G401 (cell line): ENCODE measurements at places on chromosomes 3 and 15.

DNA sequence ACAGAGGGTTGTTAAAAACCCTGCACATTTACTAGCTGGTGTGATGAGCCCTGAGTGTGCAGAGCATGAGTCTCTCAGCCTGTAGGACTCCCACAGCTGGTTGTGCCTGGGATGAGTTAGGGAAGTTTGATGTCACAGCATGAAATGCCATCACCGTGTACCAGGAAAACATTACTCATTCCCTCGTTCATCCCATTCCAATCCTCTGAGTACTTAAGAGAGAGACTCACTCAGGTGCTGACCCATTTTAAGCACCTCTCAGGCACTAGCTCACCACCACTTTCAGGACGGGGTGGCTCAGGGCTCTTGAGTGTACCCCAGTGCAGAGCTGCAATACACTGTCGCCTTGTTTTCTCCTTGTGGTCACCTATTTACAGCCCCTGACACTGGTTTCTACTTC, 18.7 kb downstream of the MGLL start:
- DNase-seq, result no peak

DNA sequence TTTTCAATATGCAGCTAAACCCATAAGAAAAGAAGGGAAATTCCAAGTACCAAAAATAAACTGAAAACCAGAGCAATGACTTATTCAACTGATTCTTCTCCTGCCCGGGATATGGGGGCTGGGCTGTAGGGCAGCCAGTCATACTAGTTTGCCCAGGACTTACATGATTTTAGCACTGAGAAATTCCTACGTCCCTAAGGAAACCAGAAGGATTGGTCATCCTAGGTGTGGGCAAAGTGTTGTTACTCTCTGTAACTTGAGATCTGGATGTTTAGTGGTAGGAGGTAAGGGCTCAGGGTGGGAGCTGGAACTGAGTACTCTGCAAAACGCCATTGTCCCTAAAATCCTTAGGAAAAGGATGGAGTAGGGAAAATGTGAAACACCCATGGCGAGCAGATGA, 1.2 kb upstream of the DAZL start:
- no peak for DNase-seq

DNA sequence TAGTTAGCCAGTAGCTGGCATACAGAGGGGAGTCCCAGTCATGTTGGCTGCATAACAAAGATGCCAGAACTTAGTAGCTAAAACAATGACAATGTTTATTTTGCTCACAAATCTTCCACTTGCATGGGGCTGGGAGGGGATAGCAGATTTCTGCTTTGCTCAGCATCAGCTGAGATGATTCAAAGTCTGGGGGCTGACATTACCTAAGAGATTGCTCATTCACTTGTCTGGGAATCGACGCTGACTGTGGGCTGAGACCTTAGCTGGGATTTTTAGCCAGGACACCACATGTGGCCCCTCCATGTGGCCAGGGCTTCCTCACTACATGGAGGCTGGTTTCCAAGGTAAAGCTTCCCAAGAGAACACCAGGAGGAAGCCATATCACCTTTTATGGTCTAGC, 12.7 kb upstream of the CFAP100 start:
- DNase-seq, result no peak

GRCh38 chr3:191641789-191642188, 180.8 kb downstream of the PYDC2 start:
- no peak for DNase-seq

- no peak for DNase-seq
These were observed 151.0 kb downstream of the CPNE4 start for GRCh38 chr3:131883711-131884407.

GRCh38 chr15:57356636-57357035, 19.7 kb upstream of the CGNL1 start:
- peak; percentile 26 for DNase-seq

DNA sequence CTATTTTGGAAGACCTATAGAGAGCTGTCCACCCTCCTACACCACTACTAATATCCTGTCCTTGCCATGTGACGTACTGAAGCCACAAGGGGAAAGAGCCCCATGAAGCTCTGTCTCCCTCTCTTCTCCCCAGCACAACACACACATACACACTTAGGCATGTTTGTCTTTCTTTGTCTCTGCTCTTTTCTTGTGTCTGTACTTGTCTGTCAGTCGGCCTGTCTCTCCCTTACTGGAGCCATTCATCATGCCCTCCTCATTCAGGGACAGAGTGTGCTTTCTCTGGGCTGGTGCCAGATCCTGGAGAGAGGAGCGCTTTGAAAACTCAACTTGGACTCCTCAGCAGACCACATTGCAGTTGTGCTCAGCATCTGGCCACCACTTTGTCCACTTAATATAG, 47.6 kb downstream of the PSMD6 start:
- DNase-seq, result peak; percentile 54

DNA sequence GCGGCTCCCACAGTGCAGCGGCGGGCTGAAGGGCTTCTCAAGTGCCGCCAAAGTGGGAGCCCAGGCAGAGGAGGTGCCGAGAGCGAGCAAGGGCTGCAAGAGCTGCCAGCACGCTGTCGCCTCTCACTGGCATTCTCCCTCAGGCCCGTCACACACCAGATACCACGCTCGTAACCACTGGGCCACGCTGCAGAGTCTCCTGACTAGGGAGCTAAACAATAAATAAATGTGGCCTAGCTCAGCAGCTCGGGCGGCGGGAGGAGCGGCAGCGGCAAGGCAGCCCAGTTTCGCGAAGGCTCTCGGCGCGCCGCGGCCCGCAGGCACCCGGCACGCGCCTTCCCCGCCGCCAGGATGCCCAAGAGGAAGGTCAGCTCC, 55.9 kb upstream of the FAM174B start:
- no peak for DNase-seq

- DNase-seq, result peak; percentile 59
These were observed 20.1 kb upstream of the ZCWPW2 start for GRCh38 chr3:28328188-28329151.

GRCh38 chr3:188719545-188719944, 452.2 kb upstream of the TPRG1 start:
- no peak for DNase-seq

DNA sequence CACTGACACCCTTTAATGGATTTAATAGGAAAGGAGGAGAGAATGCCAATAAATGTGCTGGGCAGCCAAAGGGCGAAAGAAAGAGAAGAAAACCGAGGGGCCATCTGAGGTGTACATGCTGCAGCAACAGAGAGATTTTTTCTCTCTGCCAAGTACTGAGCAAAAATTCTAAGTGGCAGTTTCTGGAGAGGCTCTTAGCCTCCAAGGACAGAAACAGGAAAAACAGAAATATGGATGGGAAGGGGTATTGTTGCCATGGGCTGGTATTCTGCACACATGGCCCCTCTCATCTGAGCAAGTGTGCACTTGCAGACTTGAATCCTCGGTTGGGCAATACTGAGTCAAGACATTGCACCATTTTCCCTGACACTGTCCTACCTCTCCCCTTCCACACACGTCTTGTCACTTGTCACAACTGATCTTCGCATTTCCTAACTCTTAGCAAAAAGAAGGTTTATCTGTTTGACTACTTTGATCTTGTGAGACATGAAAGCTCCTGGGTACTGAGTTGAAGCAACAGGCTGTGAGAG, 73.9 kb downstream of the PRICKLE2 start:
- no peak for DNase-seq

DNA sequence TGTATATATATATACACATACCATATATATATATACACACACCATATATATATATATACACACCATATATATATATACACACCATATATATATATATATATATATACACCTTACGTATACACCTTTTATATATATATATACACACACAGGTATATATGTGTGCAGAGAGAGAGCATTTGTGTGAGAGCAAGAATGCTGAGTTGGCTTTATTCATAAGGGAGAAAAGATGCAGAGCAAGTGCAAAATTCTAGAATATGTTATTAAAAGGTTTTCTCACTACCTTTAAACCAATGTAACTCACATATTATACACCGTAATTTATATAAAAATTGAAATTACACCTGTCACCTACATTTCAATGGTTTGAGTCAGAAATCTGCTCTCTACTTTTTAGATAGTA, 107.2 kb upstream of the ALCAM start:
- DNase-seq, result no peak

GRCh38 chr3:4419386-4419785, 47.7 kb downstream of the SUMF1 start:
- DNase-seq, result no peak

DNA sequence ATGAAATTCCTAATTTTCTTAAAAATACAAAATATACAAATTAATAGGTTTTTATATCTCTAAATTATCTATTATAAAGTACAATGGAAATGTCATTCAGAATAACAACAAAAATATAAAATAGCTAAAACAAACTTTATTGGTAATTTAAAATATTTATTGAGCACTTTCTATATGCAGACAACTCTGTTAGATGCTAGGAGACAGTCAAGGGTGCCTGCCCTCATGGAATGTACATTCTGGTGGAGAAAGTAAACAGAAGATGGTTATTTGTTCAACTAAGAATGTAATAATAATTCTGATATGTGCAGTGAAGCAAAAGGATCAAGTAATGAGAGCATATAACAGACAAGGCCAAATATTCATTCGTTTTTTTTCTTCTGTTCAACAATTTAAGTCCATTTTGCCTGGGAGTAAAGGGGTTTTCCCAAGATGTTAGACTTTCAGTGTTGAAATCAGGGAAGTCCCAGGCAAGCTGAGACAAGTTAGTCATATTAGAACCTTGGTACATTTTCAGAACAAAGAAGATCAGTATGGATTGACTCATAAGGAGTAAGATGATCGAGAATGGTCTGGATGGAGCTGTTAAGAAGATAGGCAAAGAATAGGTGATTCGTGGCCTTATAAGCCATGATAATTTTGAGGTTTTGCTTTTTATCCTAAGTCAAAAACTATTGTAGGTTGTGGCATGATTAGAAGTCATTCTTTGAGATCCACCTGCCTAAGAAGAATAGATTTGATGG, 150.2 kb upstream of the MLF1 start:
- DNase-seq, result no peak

DNA sequence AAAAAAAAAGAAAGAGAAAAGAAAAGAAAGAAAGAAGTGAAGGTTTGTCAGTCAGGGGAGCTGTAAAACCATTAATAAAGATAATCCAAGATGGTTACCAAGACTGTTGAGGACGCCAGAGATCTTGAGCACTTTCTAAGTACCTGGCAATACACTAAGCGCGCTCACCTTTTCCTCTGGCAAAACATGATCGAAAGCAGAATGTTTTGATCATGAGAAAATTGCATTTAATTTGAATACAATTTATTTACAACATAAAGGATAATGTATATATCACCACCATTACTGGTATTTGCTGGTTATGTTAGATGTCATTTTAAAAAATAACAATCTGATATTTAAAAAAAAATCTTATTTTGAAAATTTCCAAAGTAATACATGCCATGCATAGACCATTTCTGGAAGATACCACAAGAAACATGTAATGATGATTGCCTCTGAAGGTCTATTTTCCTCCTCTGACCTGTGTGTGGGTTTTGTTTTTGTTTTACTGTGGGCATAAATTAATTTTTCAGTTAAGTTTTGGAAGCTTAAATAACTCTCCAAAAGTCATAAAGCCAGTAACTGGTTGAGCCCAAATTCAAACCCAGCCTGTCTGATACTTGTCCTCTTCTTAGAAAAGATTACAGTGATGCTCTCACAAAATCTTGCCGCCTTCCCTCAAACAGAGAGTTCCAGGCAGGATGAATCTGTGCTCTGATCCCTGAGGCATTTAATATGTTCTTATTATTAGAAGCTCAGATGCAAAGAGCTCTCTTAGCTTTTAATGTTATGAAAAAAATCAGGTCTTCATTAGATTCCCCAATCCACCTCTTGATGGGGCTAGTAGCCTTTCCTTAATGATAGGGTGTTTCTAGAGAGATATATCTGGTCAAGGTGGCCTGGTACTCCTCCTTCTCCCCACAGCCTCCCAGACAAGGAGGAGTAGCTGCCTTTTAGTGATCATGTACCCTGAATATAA, 2.0 kb downstream of the B2M start:
- DNase-seq, result peak; percentile 72

- peak; percentile 9 for DNase-seq
These were observed 736 bp downstream of the IREB2 start for GRCh38 chr15:78438619-78439285.

- peak; percentile 28 for DNase-seq
These were observed 21.3 kb upstream of the DGKG start for GRCh38 chr3:186383026-186383993.

- no peak for DNase-seq
These were observed 2.1 kb downstream of the MAGEL2 start for GRCh38 chr15:23645371-23646164.

- DNase-seq, result no peak
These were observed 496.6 kb downstream of the FHIT start for GRCh38 chr3:60754617-60755016.

DNA sequence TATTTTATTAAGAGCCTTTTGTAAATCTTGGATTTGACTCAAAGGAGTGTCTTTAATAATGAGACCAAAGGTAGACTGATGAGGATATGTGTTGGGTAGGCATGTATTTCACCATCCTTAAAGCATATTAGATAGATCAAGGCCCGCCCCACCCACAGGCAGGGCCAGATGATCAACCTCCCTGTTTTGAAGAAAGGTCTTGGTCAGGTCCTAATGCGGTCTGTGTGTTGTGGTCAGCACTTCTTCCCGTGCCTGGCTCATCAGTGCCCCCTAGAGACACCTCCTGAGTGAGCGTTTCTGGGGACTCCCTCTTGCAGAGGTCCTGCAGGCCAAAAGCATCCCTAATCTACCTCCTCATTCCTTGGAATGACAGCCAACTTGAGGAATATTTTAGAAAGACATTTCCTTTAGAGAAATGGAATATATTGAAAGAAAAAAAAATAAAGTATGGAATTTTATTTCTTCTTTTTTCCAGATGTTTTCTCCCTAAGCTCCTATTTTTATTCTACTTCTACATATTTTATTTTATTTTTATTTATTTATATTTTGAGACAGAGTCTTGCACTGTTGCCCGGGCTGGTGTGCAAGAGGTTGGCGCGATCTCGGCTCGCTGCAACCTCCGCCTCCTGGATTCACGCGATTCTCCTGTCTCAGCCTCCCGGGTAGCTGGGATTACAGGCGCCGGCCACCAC, 6.0 kb downstream of the TM4SF4 start:
- DNase-seq, result peak; percentile 55

- no peak for DNase-seq
These were observed 164.5 kb downstream of the EBLN2 start for GRCh38 chr3:73225991-73226390.

- peak; percentile 29 for DNase-seq
These were observed 460.0 kb downstream of the PDCD6IP start for GRCh38 chr3:34258271-34258998.

- no peak for DNase-seq
These were observed 8.8 kb downstream of the SYNM start for GRCh38 chr15:99113547-99114271.

- no peak for DNase-seq
These were observed 38.0 kb downstream of the APBA2 start for GRCh38 chr15:28923726-28924280.

GRCh38 chr3:142272200-142272891, 47.0 kb upstream of the GK5 start:
- no peak for DNase-seq

- DNase-seq, result no peak
These were observed 16.8 kb downstream of the ATP10A start for GRCh38 chr15:25846377-25846776.

DNA sequence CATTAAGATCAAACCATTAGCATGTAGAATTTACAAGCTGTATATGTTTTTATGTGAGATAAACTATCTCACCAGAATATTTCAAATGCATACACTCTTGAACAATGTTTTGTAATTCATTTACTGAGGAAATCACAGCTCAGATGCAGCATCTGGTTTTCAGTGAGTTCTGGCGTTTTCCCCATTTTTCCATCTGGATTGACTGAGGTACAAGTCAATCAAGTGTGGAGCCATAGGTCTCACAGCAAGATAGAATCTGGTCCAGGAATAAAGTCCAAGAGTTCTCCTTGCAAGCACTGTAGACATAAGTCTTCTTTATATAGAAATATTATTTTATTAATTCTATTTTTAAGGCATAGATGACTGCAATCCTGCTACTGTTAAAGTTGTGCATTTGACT, 219.3 kb downstream of the ZBBX start:
- DNase-seq, result no peak
